Hippocampal formation (tissue), 2 donors: ENCODE measurements at places on chromosomes 4 and X.
A peak's percentile ranks its signal among the peaks of the same experiment; 100 is the strongest.

GRCh38 chr4:121693886-121694285 lies 2.9 kb downstream of the ANXA5 start:
- no peak for DNase-seq

- no peak for DNase-seq
Observed at GRCh38 chr4:616911-617643, 8.3 kb upstream of the PDE6B start.

DNA sequence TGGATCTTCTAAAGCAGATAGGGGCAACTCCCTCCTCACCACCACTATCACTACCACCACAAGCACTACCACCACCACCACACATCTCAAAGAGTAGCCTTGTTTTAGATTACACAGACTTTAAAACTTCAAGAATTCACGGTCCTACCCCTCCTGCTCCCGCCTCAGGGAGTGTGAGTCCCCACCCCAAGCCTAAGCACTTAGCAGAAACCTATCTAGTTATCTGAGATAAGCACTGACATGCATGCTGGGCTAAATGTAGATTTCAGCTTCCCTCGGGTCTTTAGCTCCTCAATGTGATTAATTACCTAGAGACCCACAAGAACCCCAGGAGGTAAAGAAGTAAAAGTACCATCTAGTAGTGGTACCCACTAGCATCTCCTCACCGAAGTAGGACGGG lies 775 bp downstream of the AMOT start:
- DNase-seq: no peak

DNA sequence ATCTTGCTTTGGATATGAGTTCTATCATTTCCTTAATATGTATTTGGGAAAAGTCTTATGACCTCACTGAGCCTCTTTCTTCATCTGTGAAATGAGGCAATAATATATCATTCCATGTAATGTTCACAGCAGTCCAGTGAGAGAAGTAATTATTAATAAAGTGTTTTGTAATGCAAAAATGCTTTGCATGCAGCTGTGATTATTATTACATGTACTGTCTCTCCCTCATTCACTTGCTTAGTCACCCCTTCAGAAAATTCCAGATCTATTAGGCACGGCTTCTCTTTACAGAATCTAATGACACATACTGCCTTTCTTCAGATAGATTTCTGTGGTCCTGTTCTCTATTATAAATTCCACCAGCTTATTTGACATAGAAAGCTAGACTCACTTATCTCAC lies 53.5 kb upstream of the FGF13 start:
- DNase-seq: no peak

- DNase-seq: no peak
Observed at GRCh38 chrX:49000636-49001035, 1.4 kb downstream of the GRIPAP1 start.

GRCh38 chr4:82136161-82136801 lies 237.5 kb downstream of the HNRNPD start:
- DNase-seq: no peak

- DNase-seq: no peak
Observed at GRCh38 chr4:156958276-156959074, 13.1 kb downstream of the PDGFC start.

DNA sequence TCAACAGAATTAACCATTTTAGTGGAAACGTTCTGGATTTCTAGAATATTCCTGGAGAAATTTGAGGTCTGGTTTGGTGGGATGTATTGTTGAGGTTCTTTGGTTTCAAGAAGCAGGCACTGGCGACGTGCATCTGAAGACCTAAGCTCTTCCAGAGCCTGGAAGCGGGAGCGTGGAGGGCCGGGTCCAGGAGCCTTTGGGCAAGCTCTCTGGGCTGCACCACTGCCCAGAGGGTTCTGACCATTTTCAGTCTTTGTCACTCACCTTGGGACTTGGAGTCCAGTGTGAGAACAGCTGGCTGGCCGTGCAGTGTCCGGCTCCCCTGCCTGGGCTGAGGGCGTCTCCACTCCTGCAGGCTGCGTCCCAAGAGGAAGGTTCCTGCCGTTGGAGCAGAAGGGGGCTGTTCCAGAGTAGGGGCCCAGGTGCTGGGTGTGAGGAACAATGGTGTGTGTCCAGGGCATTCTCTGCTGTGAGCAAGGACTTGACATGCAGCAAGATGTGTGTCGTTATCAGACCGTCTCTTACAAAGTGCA lies 24.0 kb downstream of the PIGG start:
- DNase-seq: no peak

- DNase-seq: no peak
Observed at GRCh38 chr4:165877286-165877685, 4.2 kb downstream of the TLL1 start.

GRCh38 chrX:140050906-140051305 lies 85.6 kb upstream of the CXorf66 start:
- DNase-seq: peak; percentile 8

DNA sequence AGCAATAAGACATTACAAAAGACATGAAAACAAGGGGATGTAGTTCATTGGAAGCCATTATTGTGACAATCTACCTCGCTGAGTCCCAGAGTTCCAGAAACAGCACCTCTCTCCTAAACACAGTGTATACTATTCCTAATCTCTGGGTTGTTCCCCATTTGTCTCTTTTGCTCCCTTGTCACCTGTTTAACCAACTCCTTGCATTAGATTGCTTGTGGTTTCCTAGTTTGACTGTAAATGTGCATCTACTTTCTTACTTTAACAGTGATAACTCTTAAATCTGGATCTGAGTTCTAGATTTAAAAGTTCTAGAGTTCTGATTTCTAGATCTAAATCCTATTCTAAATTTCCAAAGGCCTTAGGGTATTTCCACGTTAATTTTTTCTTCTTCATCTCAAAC lies 71.6 kb upstream of the TET2 start:
- no peak for DNase-seq

GRCh38 chr4:10186228-10187214 lies 69.9 kb upstream of the WDR1 start:
- DNase-seq: no peak
